Activated CD4-positive, alpha-beta T cell treated with anti-CD3 and anti-CD28 coated beads, Interleukin-2, amount 50 U/mL, for 48 hours (primary cell): ENCODE measurements at places on chromosomes 1 and 21.

GRCh38 chr1:219701476-219701875 lies 88.6 kb upstream of the ZC3H11B start:
- DNase-seq: no peak

GRCh38 chr21:37461479-37461878 lies 94.9 kb downstream of the DYRK1A start:
- no peak for DNase-seq

DNA sequence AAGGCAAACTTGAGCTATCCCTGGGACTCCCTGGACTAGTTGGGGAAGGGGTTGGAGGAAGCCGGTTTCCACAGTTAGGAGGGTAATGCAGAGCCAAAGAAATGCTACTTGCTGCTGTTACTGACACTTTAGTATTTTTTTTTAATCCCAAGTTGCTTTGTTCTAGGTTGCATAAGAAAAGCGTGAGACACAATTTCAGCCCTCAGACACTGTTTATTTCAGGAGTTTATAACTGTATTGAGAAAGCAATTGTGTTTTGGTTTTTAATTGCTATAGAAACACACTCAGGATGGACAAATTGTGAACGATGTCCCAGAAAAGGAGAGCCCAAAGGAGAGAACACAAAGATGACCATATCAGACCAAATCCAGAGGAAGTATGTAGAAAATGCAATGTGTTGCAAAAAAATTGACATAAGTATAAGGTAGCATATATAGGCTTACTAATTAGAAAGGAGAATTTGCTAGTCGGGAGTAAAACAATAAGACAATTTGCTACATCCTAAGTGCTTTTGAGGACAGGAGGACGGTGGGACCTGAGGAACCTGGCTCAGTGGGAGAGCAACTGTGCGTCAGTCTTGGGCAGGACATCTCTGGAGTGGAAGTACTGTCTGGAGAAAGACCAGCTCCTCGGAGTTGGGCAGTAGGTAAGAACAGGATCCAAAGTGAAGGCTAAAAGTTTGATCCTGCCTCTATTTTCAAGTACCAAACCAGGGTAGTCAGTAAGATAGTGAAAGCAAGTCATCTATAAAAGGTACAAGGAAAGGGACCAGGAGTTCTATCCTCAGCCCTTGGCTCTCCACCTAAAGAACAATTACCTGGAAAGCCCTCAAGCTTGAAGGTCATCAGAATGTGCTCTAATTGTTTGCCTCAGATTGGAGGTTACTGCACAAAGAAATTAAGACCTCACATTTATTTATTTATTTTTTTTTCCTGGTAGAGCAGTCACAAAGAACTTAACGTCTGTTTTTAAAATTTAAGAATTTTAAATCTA lies 39.9 kb downstream of the DIPK1A start:
- no peak for DNase-seq

- no peak for DNase-seq
Measured at GRCh38 chr21:25039461-25040380, 567.6 kb downstream of the MRPL39 start.

- no peak for DNase-seq
Measured at GRCh38 chr1:198607714-198608113, 31.1 kb upstream of the PTPRC start.

DNA sequence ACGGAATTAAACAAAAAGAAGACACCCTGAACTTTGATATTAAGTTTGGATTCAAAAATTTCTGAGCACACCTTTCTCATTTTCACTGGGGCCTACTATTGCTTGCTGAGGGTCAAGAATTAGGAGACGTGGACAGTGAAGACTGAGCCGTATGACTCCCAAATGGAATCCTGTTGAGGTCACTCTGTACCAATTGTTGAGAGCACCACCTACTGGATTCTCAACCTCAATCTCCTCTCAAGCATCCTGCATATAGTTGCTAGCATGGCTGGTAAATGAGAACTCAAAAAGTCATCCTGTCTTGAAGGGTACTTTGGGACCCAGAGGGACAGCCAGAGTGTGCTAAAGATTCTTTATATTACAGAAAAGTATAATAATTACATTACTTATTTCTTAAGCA lies 20.2 kb upstream of the MTR start:
- no peak for DNase-seq

GRCh38 chr21:44458971-44459711 lies 3.8 kb downstream of the LRRC3 start:
- no peak for DNase-seq
